Renal cortical epithelial cell (primary cell): ENCODE measurements at places on chromosomes 1 and 21.

- DNase-seq, result no peak
Measured at GRCh38 chr1:195501118-195501517, 1107.1 kb downstream of the KCNT2 start.

DNA sequence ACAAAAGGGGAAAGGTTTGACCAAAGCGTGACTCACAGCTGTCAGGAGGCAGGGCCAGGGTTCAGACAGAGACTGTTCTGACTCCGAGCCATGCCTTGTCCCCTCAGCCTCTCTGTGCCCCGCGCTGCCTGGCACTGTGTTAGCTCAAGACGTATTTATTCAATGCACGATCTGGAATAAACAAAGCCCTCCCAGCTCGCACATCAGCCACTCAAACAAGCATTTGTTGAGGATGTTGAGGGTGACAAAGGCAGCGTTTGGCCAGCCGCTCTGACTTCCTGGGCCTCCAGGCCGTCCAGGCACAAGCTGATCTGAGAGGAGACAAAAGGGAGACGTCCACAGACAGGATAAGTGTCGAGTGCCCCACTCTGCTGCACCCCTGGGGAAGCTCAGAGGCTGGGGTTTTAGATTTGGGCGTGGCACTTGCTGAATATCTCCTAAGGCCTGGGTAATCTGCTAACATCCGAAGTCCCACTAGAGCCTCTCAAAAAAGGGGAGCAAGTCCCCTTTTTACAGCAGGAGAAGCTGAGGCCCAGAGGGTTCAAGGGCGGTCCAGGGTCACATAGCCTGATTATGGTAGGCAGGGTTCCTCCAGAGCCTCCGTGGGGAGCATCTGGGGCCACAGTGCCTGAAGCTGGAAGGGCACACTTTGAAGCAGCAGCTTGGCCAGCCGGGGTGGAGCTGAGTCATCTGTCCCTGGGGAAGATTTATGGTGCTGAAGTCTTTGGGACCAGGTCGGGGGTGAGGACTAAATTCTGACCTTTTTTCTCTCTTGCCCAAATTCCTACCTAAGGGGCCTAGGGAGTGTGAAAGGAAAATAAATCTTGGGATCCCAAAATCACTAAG is 95.9 kb downstream of the SPSB1 start:
- DNase-seq, result peak; percentile 49

DNA sequence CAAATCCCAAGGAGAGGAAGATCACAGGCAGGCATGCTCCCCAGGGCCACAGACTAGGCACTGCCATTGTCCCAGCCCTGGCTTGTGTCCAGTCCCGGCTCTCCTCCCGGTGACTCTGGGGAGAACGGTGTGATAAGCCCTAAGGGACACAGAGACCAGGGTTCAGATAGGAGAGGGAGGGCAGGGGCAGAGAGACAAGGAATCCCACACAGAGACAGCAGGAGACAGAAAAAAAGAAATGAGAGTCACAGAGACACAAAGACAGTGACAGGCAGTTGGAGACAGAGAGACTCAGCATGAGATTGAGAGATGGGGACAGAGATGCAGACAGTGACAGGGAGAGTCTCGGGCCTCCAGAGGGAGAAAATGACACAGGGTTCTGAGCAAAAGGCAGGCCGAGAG is 361 bp downstream of the INSRR start:
- no peak for DNase-seq

DNA sequence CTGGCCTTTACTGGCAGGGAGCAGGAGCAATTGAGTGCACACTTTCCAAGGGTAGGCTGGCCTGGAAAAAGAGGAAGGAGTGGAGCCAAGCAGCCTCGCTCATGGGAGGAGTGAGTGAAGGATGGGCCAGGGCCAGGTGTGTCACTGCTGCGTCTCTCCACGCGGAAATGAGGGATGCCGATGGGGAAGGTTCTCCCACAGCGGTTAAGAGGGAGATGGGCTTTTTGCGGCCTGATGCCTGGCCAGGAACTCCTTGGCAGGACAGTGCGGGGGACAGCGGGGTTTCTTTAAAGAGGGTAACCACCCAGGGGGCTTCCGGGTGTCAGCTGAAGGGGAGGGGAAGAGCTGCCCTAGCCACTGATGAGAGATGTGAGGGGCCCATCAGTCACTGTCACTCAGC is 82.4 kb downstream of the PTPRU start:
- DNase-seq, result no peak
